ENCODE measurements at places on chromosomes 5 and 9.

- peak; percentile 15 for DNase-seq
Measured at GRCh38 chr5:110477911-110478310, 248.6 kb downstream of the TMEM232 start.

GRCh38 chr9:18423791-18424531 lies 50.0 kb upstream of the ADAMTSL1 start:
- DNase-seq, result no peak

DNA sequence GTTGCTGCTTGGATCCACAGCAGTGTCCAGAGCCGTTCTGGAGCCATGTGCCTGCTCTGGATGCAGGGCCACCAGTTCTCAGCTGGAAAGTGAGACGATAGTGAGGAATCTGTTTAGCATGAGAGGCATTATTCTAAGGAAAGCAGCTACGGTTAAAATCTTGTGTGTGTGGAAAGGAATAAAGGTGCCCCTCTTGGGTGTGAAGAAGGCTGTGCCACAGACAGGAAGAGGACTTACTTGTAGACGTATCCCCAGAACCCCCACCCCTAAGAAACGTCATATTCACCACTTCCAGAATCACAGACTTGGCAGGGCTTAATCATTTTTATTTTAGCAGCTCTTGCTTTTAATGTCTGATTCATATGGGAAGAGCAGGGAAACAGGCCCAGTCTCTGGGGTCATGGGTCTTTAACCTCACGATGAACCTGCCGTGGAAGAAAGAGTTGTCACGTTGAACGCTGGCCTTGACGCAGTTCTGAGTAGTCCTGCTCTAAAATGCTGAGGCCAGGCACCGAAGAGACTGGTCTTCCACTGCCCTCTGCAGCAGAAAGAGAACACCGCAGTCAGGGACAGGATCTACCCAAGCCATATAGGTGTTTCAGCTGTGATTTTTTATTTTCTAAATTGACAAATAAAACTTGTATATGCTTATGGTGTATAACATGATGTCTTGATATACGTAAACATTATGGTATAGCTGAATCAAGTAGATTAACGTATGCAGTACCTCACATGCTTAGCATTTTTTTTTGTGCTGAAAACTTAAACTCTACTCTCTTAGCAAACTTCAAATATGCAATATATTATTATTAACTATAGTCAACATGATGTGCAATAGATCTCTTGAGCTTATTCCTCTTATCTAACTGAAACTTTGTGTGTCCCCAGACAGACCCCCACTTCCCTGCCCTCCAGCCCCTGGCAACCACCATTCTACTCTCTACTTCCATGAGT lies 38.8 kb downstream of the CARTPT start:
- peak; percentile 12 for DNase-seq

DNA sequence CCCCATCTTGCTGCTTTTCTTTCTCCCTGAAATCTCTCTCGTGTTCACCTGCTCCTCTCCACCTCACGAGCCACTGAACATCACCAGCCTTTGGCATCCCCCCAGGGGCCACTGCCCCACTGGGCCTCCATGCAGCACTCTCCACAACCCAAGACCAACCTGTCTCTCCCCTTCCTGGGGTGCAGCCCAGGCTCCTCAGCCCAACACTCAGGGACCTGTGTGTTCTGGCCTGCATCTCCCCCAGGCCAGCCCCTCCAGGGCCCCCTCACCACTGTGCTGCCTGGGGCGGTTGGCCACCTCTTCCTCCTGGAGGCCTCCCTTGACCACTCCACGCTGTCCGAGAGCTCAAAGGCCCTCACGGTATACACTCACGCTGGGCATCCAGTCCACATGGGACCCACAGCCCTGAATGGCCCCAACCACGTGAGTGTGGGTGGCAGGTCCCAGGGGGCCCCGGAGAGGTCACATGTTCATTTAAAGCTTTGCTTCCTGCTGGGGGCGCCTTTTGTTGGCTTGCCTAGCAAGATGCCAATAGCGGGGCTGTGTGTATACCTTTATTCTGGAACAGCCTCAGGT lies 453 bp upstream of the DOK3 start:
- no peak for DNase-seq

DNA sequence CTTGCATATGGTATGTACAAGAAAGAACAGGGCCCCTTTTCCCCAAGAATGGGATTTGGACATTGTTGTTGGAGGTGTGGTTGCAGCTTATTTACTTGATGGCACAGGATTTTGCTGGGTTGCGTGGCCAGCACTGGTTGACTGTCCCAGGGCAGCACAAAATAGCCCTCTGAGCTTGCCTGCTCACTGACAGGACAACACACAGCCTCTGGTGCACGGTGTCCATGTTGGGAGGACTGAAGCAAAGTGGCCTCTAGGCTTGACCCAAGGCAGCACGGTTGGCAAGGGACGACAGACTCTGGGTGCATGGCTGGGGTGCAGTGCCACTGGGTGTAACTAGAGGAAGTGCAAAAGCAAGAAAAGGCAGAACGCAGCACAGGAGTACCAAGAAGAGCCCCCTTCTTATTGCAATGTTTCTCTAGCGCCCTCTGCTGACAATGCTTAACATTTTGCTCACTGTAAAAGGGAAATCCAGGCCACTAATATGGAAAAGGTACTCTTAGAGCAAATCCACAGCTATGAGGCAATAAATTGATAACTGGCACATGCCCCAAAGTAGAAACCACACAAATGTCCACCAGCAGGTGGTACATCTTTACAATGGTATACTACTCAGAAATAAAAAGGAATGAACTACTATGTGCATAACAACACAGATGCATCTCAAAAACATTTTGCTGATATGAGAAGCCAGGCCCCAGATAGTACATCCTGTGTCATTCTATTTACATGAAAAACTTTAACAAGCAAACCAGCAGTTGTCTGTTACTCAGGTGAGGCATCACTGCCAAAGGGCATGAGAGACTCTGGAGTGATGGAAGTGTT lies 47.4 kb upstream of the BARX1 start:
- peak; percentile 20 for DNase-seq

DNA sequence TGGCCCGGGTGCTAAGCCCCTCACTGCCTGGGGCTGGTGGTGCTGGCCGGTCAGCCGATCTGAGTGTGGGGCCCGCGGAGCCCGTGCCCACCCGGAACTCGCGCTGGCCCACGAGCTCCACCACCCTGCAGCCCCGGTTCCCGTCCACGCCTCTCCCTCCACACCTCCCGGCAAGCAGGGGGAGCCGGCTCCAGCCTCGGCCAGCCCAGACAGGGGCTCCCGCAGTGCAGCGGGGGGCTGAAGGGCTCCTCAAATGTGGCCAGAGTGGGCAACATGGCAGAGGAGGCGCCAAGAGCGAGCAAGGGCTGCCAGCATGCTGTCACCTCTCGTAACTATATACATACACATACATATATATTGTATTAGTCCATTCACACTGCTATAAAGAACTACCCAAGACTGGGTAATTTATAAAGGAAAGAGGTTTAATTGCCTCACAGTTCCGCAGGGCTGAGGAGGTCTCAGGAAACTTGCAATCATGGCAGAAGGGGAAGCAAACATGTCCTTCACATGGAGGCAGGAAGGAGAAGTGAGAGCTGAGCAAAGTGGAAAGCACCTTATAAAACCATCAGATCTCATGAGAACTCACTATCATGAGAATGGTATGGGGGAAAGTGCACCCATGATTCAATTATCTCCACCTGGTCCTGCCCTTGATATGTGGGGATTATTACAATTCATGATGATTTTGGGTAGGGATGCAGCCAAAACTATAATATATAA lies 56.8 kb downstream of the LIX1 start:
- DNase-seq, result no peak

GRCh38 chr9:108961151-108961550 lies 27.0 kb downstream of the ABITRAM start:
- no peak for DNase-seq

GRCh38 chr9:83200531-83200930 lies 137.6 kb upstream of the RASEF start:
- DNase-seq, result no peak

DNA sequence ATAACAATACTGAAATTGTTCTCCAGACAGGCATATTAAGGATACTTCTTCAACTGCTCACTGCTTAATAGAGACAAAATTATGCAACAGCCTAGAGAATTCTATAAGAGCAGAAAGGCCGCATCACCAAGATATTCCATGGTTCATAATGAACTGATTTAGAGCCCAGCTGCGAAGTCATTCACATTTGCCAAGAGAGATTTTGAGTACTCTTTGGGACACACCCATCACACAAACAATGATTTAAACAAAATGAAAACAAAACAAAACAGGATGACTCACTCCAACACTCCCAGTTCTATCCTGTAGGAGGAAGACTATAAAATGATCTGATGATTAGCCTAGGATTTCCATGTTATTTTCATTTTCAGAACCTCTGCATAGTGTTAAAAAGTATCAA lies 145.7 kb upstream of the GNA14 start:
- no peak for DNase-seq

- no peak for DNase-seq
Measured at GRCh38 chr9:107542411-107543157, 53.0 kb upstream of the KLF4 start.

DNA sequence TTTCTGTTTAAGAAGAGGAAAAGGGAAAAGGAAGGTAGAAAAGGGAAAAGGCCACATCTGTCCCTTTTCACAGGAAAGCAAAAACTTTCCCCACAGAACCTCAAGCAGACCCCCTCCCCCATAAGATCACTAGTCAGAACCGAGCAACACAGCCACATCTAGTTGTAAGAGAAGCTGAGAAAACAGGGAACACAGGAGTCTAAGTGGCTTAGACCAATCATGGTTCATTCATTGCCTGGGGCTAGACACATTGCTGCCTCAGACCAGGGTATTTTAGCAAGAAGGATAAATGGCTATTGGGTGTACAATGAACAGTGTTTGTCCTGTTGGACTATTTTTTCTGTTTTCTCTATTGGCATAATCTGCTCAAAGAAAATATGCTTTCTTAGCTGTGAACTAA lies 98.0 kb downstream of the ARL15 start:
- DNase-seq, result no peak

DNA sequence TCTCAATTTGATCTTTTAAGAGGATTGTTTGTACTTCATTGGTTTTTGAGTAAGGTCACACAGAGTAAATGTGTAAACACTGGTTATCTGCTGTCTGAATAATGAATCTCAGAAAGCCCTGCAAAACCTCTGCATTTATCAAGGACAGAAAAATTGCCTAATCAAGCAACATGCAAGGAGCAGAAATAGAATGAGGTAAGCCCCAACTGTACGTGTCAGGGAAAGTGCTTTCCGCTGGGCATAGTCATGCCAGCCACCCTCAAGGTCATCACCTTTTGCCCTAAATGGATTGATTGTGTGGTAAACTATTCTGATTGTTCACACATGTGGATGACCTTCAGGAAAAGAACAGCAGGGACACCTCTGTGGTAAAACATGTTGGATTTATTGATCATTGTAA lies 376.9 kb upstream of the KCNN2 start:
- DNase-seq, result no peak

DNA sequence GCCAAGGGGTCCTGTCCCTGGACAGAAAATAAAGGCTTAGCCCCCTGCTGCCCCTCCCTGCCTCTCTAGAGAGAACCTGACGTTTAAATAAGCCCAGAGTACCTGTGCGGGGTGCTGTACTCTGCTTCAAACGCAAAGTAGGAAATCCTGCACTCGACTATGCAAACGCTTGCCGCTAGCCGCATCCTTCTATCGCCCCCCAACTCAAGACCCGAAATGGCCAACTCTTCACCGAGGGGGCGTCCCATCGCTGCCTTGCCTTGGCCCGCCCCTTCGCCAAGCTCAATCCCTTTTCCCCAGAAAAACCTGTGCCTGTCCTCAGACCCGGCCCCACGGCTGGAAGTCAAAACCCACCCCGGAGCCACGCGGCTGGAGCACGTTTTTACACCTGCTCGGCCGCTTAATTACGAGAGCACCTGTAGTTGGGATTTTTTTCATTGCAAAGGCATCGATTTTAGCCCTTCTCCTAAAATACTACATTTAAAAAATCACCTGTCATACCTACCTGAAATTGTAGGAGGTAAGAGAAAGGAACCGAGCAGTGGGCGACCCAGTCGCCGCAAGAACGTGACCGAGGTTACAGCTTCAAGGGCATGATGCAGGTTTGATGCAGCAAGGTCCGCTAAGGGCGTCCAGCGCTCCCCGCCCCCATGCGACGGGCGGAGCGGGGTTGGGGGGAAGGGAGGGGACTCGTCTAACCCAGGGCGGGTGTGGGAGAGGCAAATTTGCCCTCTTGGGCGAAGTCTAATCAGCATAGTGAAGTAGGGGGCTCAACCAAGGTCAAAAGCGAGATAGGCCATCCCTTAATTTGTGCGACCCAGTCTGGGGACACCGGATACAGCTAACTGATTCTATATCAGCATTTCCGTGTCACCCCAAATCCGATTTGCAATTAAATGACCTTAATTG lies 3.5 kb downstream of the ELAVL2 start:
- DNase-seq, result no peak

GRCh38 chr9:131695836-131696460 lies 43.9 kb downstream of the RAPGEF1 start:
- DNase-seq, result no peak

GRCh38 chr9:124741149-124741548 lies 30.0 kb downstream of the NR6A1 start:
- no peak for DNase-seq

- no peak for DNase-seq
Measured at GRCh38 chr9:92649007-92649406, 20.9 kb downstream of the IPPK start.

GRCh38 chr9:92185681-92186080 lies 70.5 kb upstream of the SPTLC1 start:
- DNase-seq, result no peak

DNA sequence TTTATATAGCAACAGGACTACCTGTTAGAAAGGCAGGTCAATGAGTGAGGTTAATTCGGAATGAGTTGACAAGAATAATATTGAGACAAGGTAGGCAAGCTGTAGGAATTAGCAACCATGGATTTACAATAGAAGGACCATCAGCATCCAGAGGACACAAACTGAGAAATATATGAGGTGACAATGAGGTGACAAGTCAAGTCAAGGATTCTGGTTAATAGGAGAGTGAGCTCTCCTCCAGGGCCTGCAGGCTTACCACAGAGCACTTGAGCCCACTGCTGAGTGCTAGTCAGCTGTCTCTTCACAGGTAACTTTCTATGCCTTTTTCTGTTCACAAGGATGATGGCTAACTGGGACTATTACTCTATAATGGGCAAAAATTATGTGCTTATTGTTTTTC lies 227.2 kb downstream of the MRPS30 start:
- DNase-seq, result no peak

DNA sequence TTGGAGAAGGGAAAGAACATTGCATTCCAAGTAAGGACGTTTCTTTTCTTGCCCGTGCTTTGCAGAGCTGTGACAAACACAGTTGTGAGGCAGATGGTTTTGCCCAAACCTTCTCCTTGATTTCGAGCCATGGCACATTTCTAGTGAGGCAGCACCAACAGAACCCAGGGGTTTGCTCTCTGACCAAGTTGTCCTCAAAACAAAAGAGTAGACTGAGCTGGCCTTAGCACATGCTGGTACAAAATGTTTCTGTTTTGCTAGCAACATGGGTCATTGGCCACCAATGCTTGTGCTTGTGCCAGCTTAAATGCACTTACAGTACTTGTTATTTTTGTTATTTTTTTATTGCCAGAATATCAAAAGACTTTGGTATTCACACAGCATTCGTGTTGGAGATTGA lies 328.8 kb downstream of the GADD45G start:
- no peak for DNase-seq

GRCh38 chr9:20356403-20357036 lies 265.8 kb downstream of the MLLT3 start:
- peak; percentile 27 for DNase-seq

- no peak for DNase-seq
Measured at GRCh38 chr9:14345354-14346230, 31.7 kb upstream of the NFIB start.

Measured in HS-27A (cell line).